Esophagus squamous epithelium (tissue), 5 donors: ENCODE measurements at places on chromosomes 4 and X. TPM values are rescaled to one million over a fixed set of nuclear protein-coding genes. Genes with fewer than 3 reads are reported as not detected.

Gene RAB40A
- 14.1 TPM for total RNA-seq

GRCh38 chr4:93183576-93183975 lies 645.0 kb upstream of the ATOH1 start:
- H3K27ac ChIP-seq: peak overlapping the region; percentile 64
- H3K4me3 ChIP-seq: no peak overlapping the region
- H3K4me1 ChIP-seq: no peaks in the 10 kb centered on the region
- DNase-seq: no peak
- no peaks in the 10 kb centered on the region for H3K36me3 ChIP-seq

DNA sequence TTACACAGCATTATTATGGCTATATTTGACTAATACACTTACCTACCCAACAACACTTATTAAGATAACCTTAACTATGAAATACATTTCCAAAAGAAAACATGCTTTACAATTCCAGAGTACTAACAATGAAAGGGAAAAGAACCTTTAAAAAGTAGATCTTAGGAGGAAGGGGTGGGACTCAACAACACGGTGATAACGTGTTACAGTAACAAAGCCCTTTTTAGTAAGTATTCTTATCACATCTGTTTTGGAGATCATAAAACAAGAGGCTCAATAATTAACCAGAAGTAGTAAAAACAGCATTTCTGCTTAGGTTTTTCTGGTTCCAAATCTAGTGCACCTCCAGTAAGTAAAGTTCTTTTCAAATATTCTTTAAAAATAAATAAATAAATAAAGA lies 202.1 kb upstream of the SLC7A11 start:
- no peaks in the 10 kb centered on the region for H3K4me1 ChIP-seq
- no peaks in the 10 kb centered on the region for H3K36me3 ChIP-seq
- H3K4me3 ChIP-seq: no peak overlapping the region
- no peak overlapping the region for H3K27ac ChIP-seq
- H3K27me3 ChIP-seq: no peaks in the 10 kb centered on the region
- no peak for DNase-seq

Gene RHOXF2
- total RNA-seq: not detected

GRCh38 chrX:47529548-47529947 lies 31.5 kb upstream of the ARAF start:
- H3K4me1 ChIP-seq: no peaks in the 10 kb centered on the region
- DNase-seq: no peak
- H3K4me3 ChIP-seq: no peak overlapping the region

DNA sequence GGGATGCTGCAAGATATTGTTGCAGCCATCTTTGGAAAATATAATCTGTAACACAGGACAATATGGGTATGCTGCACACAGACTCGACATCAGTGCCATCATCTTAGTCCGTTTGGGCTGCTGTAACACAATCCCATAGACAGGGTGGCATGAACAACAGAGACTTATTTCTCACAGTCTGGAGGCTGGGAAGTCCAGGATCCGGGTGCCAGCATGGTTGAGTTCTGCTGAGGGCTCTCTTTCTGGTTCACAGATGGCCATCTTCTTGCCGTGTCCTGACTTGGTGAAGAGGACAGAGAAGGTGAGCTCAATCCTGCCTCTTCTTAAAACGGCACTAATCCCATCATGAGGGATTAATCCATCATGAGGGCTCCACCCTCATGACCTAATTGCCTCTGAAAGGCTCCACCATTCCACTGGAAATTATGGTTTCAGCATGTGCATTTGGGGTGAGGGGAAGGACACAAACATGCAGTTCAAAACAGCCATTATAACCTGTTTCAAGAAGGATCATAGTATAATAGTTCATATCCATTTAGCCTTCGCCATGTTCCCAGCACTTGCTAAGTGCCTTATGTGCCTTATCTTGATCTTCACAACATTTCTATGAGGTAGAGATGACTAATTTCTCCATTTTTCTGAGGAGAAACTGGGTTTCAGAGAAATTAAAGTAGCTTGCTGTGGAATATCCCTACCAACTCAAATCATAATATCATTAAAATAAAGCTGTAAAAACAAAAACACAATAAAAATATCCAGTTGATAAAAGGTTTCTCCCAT lies 27.9 kb upstream of the SPP1 start:
- no peaks in the 10 kb centered on the region for H3K4me1 ChIP-seq
- no peaks in the 10 kb centered on the region for H3K36me3 ChIP-seq
- no peaks in the 10 kb centered on the region for H3K27me3 ChIP-seq
- H3K4me3 ChIP-seq: no peak overlapping the region
- H3K27ac ChIP-seq: no peak overlapping the region

Gene STPG2
- total RNA-seq: not detected

Gene PNMA6A
- 1.3 TPM for total RNA-seq

GRCh38 chr4:138555108-138555507 lies 313.0 kb upstream of the SLC7A11 start:
- no peak for DNase-seq
- no peaks in the 10 kb centered on the region for H3K27me3 ChIP-seq
- H3K4me1 ChIP-seq: no peaks in the 10 kb centered on the region
- H3K27ac ChIP-seq: no peak overlapping the region
- H3K4me3 ChIP-seq: no peak overlapping the region

GRCh38 chr4:132218406-132218805 lies 930.7 kb upstream of the PCDH10 start:
- no peaks in the 10 kb centered on the region for H3K36me3 ChIP-seq
- no peak overlapping the region for H3K27ac ChIP-seq
- H3K4me3 ChIP-seq: no peak overlapping the region
- no peak for DNase-seq

DNA sequence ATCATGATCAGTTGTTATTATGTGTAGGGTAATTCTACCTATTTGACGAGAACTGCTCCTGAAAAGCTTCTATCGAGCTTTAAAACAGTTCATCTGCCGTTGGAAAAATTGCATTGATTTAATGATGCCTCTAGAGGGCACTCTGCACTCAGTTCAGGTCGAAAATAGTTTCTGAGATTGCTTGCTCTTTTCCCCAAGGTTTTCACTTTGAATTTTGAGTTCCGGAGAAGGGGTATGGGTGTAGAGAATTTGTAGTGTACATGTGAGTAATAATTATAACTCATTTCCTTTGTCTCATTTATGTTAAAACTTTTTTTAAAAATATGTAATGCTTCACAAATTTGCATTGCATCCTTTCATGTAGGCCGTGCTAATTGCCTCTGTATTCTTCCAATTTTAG lies 28.4 kb upstream of the TNIP3 start:
- H3K4me1 ChIP-seq: peaks cover 3% of the 10 kb centered on the region
- no peak overlapping the region for H3K27ac ChIP-seq
- H3K36me3 ChIP-seq: no peaks in the 10 kb centered on the region
- no peak overlapping the region for H3K4me3 ChIP-seq

Gene ENPEP
- total RNA-seq: 1.6 TPM

DNA sequence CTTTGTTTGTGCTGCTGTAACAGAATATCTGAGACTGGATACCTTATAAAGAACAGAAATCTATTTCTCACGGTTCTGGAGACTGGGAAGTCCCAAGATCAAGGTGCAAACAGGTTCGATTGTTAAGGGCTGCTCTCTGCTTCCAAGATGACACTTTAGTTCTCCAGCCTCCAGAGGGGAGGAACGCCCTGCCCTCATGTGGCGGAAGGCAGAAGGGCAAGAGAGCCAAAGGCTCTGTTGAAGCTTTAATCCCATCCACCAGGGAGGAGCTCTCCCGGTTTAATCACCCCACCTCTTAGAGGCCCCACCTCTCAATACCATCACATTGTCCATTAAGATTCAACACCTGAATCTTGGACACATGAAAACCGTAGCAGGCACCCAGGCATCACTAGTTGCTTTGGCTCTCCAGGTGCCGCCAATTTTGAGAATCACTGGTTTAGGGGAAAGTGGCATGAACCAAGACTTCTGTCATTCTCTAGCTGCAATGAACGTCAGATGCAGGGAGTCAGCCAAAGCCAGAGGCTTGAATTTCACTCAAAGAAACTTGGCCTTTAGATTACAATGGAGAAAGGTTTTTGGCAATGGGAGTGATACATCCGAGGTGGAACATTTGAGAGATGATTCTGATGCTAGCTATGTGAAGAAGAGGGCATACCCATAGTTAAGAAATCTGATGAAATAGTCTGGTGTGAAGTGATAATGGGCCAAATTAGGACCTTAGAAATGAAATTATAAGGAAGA lies 15.7 kb downstream of the FHL1 start:
- no peak overlapping the region for H3K4me3 ChIP-seq
- no peak for DNase-seq
- peak overlapping the region; percentile 82 for H3K27ac ChIP-seq
- no peaks in the 10 kb centered on the region for H3K36me3 ChIP-seq
- H3K27me3 ChIP-seq: no peaks in the 10 kb centered on the region
